Epithelial cell of proximal tubule (primary cell): ENCODE measurements at places on chromosomes 4 and X. TPM values are rescaled to one million over a fixed set of nuclear protein-coding genes. Genes with fewer than 3 reads are reported as not detected.

The SCFD2 gene
- 8.9 and 18.7 TPM in 2 replicates for total RNA-seq

The NEUROG2 gene
- not detected in 2 replicates for total RNA-seq

The KCTD8 gene
- not detected in 2 replicates for total RNA-seq

The SPANXB1 gene
- total RNA-seq, result 0.65 TPM in 1 of 2 replicates, not detected in the other

The TMEM128 gene
- 20.8 and 32.8 TPM in 2 replicates for total RNA-seq

The AGTR2 gene
- not detected in 2 replicates for total RNA-seq

The ABCG2 gene
- 0.29 and 0.51 TPM in 2 replicates for total RNA-seq

The TCEAL5 gene
- total RNA-seq, result 0.22 TPM in 1 of 2 replicates, not detected in the other

The SSR4 gene
- 128 and 239 TPM in 2 replicates for total RNA-seq

The C4orf50 gene
- not detected in 2 replicates for total RNA-seq

The FAM9C gene
- not detected in 2 replicates for total RNA-seq

The PRAF2 gene
- total RNA-seq, result 13.5 and 16.7 TPM in 2 replicates

The EFHC2 gene
- total RNA-seq, result 0.81 TPM in 1 of 2 replicates, not detected in the other

The POU4F2 gene
- not detected in 2 replicates for total RNA-seq

The CHST7 gene
- total RNA-seq, result 6.1 and 8.0 TPM in 2 replicates

The SERPINA7 gene
- not detected in 2 replicates for total RNA-seq

The GJB1 gene
- total RNA-seq, result 0.07 and 0.40 TPM in 2 replicates

The TXLNG gene
- 10.3 and 12.3 TPM in 2 replicates for total RNA-seq

The ANKRD37 gene
- 1.0 and 15.5 TPM in 2 replicates for total RNA-seq

The TCEAL9 gene
- 88.0 and 161 TPM in 2 replicates for total RNA-seq

The LRCH2 gene
- total RNA-seq, result 0.75 and 2.2 TPM in 2 replicates

The TRIM61 gene
- total RNA-seq, result 0.94 TPM in 1 of 2 replicates, not detected in the other

The SMARCA1 gene
- total RNA-seq, result 20.1 and 38.9 TPM in 2 replicates

The GYPB gene
- total RNA-seq, result not detected in 2 replicates

The AMTN gene
- total RNA-seq, result not detected in 2 replicates

The CNGA2 gene
- not detected in 2 replicates for total RNA-seq

The ADH1C gene
- total RNA-seq, result not detected in 2 replicates

The GRIA3 gene
- under 0.01 and 0.80 TPM in 2 replicates for total RNA-seq

The ZCCHC12 gene
- 0.14 and 0.46 TPM in 2 replicates for total RNA-seq

The GABRQ gene
- 0.06 and 0.22 TPM in 2 replicates for total RNA-seq

The XAGE1B gene
- total RNA-seq, result not detected in 2 replicates

The ANOS1 gene
- 1.3 and 2.3 TPM in 2 replicates for total RNA-seq

The ALAS2 gene
- total RNA-seq, result not detected in 2 replicates

The CITED1 gene
- total RNA-seq, result not detected in 2 replicates

The ZNF630 gene
- 1.5 and 3.1 TPM in 2 replicates for total RNA-seq

The CXCL11 gene
- total RNA-seq, result 0.06 and 0.22 TPM in 2 replicates

The TRPC5OS gene
- not detected in 2 replicates for total RNA-seq

The ABLIM2 gene
- total RNA-seq, result 1.0 TPM in 1 of 2 replicates, not detected in the other

The VCX3B gene
- not detected in 2 replicates for total RNA-seq

The CYBB gene
- total RNA-seq, result not detected in 2 replicates

The POF1B gene
- not detected in 2 replicates for total RNA-seq

The ELF2 gene
- total RNA-seq, result 17.1 and 24.1 TPM in 2 replicates

The CC2D2A gene
- total RNA-seq, result 15.2 and 15.8 TPM in 2 replicates

The VSIG4 gene
- not detected in 2 replicates for total RNA-seq

The FGF2 gene
- total RNA-seq, result 11.4 and 17.4 TPM in 2 replicates

The AWAT2 gene
- not detected in 2 replicates for total RNA-seq

The TEC gene
- 1.3 and 1.4 TPM in 2 replicates for total RNA-seq

The ADRA2C gene
- 0.94 TPM in 1 of 2 replicates, not detected in the other for total RNA-seq

The MTMR8 gene
- 0.12 and 2.4 TPM in 2 replicates for total RNA-seq

The TREX2 gene
- total RNA-seq, result not detected in 2 replicates

The PUDP gene
- 13.3 and 16.3 TPM in 2 replicates for total RNA-seq

The CFAP99 gene
- total RNA-seq, result not detected in 2 replicates

The NUDT11 gene
- 5.5 and 11.9 TPM in 2 replicates for total RNA-seq

The TMEM35A gene
- 0.29 and 1.0 TPM in 2 replicates for total RNA-seq
